GF-D8 (cell line): ENCODE measurements at places on chromosomes 3 and 15.

- peak; percentile 22 for DNase-seq
Observed at GRCh38 chr3:155664925-155665695, 79.8 kb downstream of the PLCH1 start.

- DNase-seq, result no peak
Observed at GRCh38 chr15:76576523-76577279, 240.1 kb downstream of the ISL2 start.

- no peak for DNase-seq
Observed at GRCh38 chr3:176651622-176652021, 545.7 kb downstream of the TBL1XR1 start.

DNA sequence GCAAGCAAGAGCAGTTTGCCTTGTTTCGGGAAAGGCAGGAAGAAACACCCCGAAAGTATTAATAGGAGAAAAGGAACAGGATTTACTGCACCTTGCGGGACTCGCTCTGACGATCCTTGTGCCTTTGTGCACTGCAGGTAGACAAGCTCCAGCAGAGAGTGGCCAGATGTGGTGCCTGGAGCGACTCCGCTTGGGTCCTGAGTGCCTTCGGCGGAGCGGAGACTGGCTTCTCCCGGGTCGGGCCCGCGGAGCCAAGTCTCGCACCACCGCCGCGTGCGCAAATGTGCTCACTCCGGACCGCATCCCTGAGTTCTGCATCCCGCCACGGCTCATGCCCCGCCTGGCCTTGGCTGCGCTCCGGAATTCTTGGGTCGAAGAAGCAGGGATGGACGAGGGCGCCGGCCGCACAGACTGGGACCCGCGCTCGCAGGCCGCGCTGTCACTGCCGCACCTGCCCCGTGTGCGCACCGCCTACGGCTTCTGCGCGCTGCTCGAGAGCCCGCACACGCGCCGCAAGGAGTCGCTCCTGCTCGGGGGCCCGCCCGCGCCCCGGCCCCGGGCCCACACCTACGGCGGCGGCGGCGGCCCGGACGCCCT is 769 bp downstream of the C2CD4A start:
- no peak for DNase-seq

GRCh38 chr3:40718209-40718608 is 193.4 kb downstream of the ZNF621 start:
- DNase-seq, result no peak

- DNase-seq, result no peak
Observed at GRCh38 chr15:49406352-49407118, 16.5 kb upstream of the FGF7 start.

DNA sequence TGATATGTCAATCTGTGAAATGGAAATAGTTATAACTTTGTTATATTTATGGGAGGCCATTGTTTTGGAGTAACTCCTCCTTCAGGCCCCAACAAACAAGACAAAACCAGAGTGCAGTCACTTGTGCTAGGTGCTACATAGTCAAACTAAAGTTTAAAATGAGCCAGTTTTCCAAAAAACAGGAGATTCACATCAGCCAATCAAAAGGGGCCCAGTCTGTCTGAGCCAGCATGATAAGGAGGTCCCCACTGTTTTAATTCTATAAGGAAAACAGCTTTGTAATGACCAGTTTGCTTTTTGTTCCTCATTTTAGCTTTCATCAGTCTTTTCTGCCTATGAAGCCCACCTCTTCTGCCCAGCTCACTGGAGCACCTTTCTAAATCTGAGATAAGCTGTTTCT is 94.7 kb upstream of the SLC7A14 start:
- no peak for DNase-seq

DNA sequence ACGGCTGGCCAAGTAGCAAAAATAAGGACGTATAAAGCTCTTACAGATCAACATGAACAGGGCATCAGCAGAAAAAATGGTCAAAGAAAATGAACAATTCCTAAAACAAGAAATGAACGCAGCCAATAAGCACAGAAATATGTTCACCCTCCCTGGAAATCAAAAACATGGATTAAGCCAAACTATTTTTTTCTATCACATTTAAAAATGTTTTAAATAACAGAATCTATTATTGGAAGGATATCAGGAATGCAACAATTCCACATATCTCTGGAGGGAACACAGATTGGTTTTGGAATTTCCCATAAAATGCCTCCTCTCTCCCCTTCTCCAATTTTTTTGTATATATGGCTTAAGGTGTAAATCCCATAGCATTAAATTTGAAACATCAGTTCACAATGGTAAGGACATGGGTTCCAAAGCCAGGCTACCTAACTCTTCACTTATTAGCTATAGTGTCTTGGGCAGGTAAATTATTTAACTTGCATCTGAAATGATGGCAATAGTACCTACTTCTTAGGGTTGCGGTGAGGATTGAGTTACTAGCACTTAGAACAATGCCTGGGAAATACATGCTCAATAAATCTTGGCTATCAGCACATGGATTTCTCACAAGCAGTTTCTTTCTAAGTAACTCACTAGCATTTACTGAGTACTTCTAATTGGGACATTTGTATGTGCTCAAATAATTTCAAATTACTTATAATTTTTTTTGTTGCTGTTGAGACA is 10.1 kb downstream of the UACA start:
- DNase-seq, result no peak

DNA sequence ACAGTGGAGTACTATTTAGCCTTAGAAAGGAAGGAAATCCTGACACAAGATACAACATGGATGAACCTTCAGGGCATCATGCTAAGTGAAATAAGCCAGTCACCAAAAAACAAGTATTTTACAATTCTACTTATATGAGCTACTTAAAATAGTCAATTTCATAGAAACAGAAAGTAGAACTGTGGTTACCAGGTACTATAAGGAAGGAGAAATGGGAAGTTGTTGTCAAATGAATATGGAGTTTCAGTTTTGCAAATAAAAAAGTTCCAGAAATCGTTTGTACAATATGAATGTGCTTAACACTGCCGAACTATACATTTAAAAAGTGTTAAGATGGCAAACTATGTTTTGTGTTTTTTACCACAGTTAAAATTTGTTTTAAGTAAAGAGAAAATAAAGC is 26.8 kb downstream of the TRANK1 start:
- DNase-seq, result no peak

GRCh38 chr3:196216089-196216564 is at the start of gene SLC51A:
TSS of gene SLC51A (plus strand) at chr3:196216534. CDS start at chr3:196216713, 179 bp downstream.
- no peak for DNase-seq

- DNase-seq, result no peak
Observed at GRCh38 chr3:94912656-94913055, 849.8 kb downstream of the NSUN3 start.

- DNase-seq, result no peak
Observed at GRCh38 chr3:54773271-54773670, 154.6 kb downstream of the LRTM1 start.

DNA sequence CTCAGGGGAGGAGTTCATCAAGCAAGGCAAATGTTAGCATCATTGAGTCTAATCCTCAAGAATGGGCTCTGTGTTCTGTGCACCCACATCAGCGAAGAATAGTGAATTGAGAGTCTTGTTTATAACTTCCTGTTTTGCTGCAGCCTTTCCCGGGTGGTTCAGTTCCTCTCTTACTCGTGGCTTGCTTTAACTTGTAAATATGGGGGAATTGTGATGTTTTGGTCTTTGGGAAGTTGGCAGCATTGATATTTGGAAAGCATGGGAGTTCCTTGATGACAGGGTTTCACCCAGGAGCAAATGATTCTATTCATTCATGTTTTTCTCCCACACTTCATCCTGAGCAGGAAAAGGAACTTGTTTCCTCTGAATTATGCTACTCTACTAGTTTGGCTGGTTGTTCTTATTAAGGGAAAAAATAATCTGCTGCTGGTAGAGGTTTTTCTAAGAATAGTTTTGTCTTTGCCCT is 40.4 kb downstream of the GPD1L start:
- DNase-seq, result peak; percentile 41

DNA sequence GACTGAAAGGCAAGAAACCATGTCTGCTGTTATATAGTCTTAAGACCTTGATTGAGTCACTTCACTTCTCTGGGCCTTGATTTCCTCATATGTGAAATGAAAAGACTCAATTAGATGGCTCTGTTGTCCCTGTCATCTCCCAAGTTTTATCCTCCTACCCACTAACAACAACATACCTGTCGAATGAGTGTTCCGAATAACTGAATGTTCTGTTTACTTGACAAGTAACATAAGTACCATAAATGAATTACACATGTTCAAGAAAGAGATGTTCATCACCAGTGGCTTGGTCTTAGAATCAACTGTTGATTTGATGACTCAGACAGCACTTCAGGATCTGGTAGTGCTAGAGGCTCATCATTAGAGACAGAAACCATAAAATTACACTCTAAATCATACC is 311.7 kb downstream of the VPS13C start:
- DNase-seq, result no peak

- DNase-seq, result no peak
Observed at GRCh38 chr15:25624504-25625177, 185.8 kb upstream of the UBE3A start.

DNA sequence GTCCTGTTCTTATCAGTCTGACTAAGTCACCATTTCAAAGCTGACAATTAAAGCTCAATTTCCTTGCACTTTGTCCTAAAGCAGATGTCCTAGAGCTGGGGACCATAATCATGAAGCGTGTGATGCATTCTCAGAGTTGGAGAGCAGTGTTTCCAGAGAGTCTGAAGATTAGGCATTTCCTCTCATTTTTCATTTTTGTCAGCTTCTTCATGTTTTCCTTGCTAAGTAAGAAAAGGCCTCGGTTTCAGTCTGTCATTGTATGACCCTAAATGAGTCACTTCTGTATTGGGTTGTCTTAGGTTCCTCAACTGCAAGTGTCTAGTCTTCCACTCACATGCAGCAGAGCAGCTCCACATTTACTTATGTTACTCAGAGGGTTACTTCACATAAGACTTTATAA is 257.2 kb upstream of the TPRG1 start:
- DNase-seq, result no peak

DNA sequence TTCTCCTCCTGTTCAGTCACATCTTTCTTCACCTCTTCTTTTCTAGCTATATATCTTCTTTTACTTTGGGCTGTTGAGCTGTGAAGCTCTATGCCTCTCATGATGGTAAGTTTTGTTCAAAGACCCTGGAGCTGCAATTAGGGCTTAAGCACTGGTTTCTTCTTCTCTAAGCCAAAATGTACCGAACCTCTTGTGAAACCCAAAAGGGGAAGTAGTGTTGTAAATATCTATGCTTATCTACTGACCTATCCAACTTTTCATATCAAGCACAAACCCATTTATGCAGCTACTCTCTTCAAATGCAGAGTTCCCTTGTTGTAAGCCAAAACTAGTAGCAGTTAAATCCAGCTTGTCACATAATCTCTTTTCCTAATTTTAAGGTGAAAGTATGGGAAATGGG is 123.6 kb upstream of the CD96 start:
- peak; percentile 11 for DNase-seq

DNA sequence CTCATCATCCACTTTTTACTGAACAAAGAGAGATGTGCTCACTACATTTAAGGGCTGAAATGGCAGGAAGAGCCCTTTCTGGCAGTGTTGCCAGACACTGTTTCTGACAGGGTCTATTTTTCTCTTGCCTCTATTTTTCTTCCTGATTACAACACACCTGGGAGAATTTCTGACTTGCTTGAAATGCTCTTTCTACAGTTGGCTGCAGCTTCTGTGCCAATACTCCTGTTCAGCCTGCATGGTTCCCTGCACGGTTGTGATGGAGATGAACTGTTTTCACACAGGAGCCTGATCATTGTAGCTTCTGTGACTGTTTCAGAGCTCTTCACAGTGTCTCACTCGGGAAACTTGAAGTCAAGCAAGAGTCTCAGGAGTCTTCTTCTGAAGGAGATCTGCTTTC is 83.0 kb upstream of the DLG1 start:
- no peak for DNase-seq

DNA sequence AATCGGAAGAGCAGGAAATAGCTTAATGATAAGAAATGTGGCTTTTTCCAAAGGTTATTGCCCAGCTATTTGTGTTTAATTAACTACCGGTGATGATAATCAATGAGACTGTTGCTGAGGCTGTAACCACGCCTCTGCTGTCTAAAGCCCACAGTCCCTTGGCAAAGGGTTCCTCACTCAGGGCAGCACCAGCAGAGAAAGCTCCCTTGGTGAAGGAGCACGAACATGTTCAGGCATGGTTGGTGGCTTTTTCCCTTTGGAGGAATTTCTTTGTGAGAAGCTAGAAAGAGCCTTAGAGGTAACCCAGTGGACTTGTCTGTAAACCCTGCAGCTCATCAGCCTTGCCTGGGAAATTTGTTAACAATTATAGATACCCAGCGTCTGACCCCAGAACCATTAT is 7.5 kb upstream of the ST6GAL1 start:
- no peak for DNase-seq

GRCh38 chr3:24475925-24476324 is 18.7 kb downstream of the THRB start:
- DNase-seq, result no peak

DNA sequence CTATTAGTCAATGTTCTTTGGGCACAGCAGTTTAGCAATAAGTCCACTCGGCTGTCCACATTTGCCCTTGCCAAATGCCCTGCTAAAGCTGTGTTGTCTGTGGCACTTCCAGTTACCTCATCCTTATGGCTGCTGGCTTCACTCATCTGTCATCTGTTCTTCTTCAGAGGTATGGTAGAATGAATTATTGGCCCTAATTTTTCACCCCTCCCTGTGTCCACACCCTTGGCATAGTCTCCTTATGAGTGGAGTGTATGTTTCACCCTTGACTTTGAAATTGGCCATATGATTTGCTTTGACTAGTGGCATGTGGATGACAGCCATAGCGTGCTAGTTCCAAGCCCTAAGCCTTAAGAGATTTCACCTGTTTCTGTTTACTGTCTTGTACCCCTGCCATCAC is 72.1 kb upstream of the EPHB1 start:
- no peak for DNase-seq

GRCh38 chr3:2650746-2651145 is 459.4 kb downstream of the IL5RA start:
- no peak for DNase-seq

DNA sequence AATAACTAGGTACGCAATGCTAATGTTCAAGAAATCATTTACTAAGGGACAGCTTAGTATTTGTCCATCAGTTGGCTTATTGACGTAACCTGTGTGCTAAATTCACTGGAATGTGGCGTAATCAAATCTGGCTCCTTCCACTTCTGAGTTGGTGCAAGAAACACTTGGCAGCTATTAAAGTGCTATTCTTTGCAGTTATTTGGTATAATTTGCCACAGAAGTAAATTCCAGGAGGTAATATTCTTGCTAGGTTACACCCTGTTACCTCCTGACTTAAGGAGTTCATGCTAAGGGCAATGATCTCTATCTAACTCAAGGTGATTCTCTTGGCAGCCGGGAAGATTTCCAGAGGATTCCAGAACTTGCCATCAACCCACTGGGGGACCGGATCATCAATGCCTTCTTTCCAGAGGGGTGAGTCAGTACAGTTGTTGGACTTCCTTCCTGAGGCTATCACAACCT is 25.5 kb downstream of the CHP1 start:
- DNase-seq, result no peak

DNA sequence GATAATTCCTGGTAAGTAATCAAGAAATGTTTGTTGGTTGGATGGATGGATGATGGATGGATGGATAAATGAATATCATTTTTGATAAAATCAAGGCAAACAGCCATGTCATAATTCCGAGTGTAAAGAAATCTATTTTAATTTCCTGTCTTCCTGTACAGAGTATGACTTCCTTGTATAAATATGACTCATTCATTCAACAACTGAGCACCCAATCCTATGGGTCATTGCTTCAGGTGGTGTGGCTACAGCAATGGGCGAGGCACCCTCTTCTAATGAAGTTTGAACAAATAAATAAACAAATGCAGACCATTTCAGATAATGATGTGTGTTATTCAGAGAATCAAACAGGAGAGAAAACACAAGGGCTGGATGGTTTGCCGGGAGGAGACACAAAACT is 198.7 kb downstream of the TNIK start:
- no peak for DNase-seq
